ENCODE measurements at places on chromosomes 5 and 9.

DNA sequence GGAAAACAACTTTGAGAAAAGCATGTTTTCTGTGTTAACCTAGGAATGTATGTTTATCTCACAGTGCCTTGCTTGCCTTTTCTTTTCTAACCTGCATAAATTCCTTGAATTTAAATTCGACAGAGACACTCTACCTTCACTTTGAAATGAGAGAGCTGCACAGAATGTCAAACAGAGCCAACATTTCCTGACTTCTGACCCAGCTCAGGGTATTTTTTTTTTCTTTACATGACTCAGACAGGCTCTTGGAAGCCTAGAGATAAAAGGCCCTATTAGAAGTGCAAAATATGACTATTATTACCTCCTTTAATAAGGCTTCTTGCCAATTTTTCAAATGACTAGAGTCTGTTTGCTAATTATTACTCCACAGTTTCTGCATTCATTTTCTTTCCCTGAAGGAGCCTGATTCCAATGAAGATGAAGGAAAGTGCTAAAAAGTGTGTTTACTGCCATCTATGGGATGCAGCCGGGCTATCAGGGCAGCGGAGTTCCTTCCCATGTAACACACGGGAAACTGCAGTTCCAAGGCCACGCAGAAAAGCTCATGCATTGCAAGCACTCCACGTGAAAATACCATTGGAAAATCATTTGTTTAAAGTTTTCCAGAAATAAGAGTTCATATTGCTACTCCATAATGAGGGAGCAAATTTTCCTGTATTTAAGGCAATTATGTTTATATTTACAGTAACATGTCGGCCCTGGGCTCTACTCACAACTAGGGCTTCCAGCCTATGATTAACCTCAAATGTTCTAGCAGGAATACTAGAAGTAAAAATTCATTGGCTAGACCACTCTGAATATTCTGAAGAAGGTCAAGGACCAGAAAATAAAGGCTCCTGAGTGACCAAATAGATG is 485.6 kb downstream of the ZSWIM6 start:
- DNase-seq, result peak; percentile 88

DNA sequence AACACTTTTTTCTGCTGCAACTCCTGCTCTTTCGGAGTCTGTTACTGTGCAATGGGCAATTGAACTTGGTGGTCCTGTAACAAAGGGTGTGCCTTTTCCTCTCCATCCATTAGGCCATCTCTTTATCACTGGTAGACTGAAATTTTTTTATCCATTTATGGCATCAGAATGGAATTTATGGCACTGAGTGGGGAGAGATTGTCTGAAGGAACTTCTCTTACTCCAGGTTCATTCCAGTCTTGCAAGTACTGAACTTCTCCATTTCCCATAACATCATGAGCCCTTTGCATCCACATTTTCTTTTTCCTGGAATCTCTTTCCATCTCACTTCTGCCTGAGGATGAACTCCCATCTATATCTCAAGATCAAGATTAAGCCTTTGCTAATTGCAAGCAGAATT is 10.0 kb downstream of the SLC46A2 start:
- no peak for DNase-seq

GRCh38 chr5:83156001-83156400 is 78.7 kb downstream of the XRCC4 start:
- no peak for DNase-seq

GRCh38 chr5:111643499-111643898 is 113.5 kb downstream of the NREP start:
- no peak for DNase-seq

DNA sequence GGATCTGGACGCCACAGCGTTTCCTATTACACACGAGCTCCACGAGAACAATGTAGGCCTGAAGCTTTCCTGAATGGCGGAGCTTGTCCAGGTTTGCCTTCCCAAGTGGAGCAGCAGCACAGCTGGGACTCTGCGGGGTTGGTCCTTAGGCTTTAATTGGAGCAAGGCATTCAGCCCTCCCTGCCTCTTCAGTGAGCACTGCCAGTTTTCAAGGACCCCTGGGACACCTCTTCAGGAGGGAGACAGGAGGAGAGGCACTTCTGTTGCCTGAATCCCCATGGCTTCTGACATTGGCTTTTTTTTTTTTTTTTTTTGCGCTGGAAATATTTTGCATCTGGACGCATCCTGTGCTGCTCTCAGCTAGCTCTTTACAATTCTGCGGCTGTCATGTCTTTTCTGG is 179.4 kb downstream of the SEMA6A start:
- DNase-seq, result peak; percentile 6

GRCh38 chr9:99785010-99785590 is 36.6 kb upstream of the NR4A3 start:
- DNase-seq, result no peak

DNA sequence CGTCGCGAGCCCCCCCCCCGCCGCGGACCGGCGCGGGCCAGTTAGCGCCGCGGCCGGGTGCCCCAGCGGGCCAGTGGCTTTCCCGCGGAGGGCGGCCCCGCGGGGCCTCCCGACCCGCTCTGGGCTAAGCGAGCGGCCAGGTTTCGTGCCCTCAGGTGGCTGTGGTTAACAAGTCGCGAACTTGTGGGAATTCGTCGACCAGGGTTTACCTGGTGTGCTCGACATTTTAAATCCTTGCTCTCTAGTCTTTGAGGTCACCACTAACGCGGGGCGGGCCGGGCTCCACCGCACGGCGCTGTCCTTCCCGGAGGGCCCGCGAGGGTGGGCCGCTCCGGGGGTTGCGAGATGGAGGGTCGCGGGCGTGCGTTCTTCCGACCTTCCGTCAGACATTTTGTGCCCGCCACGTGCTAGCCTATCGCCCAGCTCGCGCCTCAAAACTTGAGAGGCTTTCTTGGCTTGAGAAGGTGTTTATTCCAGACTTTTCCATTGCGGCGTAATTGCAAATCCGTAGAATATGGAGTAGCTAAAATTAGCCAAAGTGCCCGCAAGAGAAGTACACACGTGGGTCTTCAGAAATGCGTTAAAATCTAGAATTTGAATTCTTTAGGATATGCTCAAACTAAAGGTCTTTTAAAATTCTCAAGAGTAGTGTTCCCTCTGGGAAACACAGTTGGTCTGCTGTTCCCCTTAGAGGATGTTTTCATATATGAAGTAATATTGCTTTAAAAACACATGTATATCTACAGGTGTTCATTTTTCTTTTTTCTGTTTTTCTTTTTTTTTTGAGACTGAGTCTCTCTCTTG is 2.1 kb downstream of the ANP32B start:
- DNase-seq, result no peak

- no peak for DNase-seq
Observed at GRCh38 chr9:73583576-73583975, 431.9 kb downstream of the ANXA1 start.

GRCh38 chr9:70438341-70438928 is 24.0 kb upstream of the KLF9 start:
- DNase-seq, result no peak

DNA sequence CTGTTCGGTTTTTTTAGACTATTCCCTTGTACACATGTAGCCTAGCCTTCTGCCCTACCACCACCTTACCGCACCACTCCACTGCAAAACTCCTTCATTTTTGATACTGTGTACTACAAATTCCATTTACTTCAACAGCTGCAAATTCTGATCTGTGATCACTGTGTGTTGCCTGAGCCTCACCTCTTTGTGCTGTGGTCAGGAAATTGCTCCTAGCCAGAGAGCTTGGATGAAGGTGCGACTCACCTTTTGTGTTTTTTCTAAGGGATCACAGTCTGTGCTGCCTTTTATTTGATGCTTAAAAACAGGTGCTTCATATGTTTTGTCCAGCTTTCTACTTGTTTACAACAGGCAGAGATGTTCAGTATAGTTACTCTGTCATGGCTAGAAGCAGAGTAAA is 31.5 kb downstream of the CSNK1G3 start:
- no peak for DNase-seq

- no peak for DNase-seq
Observed at GRCh38 chr9:80928697-80929096, 760.6 kb downstream of the TLE1 start.

- DNase-seq, result no peak
Observed at GRCh38 chr9:80561526-80561925, 989.8 kb downstream of the TLE4 start.

- no peak for DNase-seq
Observed at GRCh38 chr5:159120446-159120845, 20.7 kb upstream of the EBF1 start.

GRCh38 chr5:128591598-128592455 is 53.8 kb upstream of the FBN2 start:
- DNase-seq, result no peak

GRCh38 chr9:124940521-124940893 is 376 bp downstream of the GOLGA1 start:
- DNase-seq, result peak; percentile 50

- DNase-seq, result no peak
Observed at GRCh38 chr5:140342896-140343295, 3.5 kb downstream of the HBEGF start.

DNA sequence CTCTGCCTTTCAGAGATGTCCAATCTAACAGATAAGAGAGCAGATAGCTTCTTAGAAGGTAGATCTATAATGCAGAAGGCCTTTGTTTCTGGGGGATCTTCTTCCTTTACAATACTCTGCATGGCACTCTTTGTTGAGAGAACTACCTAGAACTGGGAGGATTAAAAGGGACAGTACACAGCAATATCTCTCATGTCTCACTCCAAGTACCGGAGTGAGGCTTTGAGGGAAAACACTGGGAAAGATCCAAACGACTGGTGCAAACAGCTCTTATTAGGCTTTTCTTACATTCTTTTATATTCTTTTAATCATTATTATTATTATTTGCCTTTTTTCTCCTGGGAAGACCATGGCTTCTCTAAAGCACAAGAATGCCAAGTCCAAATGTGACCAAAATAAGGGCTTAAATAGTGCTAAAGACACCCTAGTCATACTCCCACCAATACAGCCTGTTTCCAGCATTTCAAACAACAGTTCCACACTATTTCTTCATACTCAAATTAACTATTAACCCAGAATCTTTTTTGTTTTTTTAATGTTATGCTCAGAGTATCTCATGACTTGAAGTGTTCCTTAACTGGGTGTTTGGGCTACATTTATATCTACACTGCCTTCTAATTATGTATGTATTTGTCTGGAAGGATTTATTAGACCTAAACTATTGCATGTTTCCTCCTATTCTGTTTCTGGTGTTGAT is 52.7 kb downstream of the ABHD17B start:
- no peak for DNase-seq

DNA sequence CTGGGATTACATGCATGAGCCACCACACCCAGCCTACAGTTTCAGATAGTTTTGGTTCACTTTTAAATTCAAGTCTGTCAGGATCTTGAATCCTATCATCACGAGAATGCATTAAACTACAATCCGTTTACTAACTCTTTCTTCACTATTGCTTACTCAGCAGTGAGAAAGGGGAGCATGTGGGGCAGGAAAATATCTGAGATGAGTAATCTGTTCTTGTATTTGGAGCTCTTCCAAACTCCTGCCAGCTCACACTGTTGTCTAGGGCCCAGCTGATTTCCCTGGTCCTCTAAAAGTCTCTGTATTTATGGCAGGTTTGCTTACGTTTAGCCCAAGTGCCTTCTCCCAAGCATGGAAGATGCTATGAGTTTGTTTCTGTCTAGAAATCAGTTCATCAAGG is 152.2 kb downstream of the FGF18 start:
- DNase-seq, result no peak

- no peak for DNase-seq
Observed at GRCh38 chr9:101201630-101202029, 173.1 kb downstream of the PLPPR1 start.

GRCh38 chr5:26482810-26483375 is 555.5 kb downstream of the CDH9 start:
- peak; percentile 36 for DNase-seq

DNA sequence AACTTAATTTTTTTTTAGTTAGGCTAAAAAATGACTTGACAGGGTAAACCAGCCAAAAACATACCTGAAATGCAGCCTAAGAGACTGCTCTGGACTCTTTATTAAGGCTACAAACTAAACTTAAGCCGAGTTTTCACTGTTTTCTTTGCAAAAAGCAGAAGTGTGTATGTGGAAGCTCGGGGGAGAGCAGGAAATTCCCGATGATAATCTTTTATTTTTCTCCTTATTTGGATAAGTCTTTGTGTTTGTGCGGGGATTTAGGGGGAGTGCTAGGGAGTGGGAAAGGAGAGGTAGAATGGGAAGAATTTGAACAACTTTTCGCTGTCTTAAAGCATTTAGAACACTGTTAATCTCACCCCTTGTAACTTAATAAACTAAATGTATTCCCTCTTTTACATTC is 30.7 kb upstream of the GPR21 start:
- no peak for DNase-seq

- no peak for DNase-seq
Observed at GRCh38 chr5:172597755-172598155, 43.3 kb upstream of the NEURL1B start.

DNA sequence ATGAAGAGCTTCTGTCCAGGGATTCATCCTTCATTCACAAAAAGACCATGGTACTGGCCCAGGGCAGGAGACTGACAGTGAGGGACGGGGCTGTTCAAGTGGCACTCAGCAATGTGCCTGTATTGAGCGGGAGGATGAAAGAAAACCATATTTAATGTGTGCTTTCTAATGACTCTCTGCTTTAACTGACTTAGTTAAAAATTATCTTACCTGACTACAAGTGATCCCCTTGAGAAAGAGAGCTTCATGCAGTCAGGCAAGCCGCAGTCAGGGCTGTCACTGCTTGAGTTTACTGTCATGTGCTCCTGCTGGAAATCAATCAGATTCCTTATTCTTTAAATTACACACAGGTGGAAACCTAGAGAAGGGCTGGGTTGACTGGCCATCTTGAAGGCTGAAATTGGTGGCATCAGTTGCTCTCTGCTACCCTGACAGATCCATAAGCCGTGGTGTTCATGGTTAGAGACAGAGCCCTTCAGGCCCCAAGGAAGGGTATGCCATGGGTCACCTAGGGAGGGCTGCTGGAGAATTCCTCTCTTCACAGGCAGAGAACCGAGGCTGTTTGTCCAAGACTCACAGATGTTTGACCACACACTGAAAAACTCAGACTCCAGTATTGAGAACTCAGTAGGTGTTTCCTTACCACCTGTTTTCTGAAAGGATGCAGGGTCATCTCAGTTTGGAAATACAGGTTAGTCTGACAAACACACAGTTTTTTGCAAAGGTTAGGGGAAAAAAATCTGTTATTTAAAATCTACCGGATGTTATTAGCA is 70.9 kb downstream of the TRIO start:
- DNase-seq, result no peak

Measured in cerebellar cortex (tissue), 1 donor.